ENCODE measurements at places on chromosomes 7 and 10.

- no peak for DNase-seq
Measured at GRCh38 chr10:25564351-25564750, 369.7 kb upstream of the MYO3A start.

DNA sequence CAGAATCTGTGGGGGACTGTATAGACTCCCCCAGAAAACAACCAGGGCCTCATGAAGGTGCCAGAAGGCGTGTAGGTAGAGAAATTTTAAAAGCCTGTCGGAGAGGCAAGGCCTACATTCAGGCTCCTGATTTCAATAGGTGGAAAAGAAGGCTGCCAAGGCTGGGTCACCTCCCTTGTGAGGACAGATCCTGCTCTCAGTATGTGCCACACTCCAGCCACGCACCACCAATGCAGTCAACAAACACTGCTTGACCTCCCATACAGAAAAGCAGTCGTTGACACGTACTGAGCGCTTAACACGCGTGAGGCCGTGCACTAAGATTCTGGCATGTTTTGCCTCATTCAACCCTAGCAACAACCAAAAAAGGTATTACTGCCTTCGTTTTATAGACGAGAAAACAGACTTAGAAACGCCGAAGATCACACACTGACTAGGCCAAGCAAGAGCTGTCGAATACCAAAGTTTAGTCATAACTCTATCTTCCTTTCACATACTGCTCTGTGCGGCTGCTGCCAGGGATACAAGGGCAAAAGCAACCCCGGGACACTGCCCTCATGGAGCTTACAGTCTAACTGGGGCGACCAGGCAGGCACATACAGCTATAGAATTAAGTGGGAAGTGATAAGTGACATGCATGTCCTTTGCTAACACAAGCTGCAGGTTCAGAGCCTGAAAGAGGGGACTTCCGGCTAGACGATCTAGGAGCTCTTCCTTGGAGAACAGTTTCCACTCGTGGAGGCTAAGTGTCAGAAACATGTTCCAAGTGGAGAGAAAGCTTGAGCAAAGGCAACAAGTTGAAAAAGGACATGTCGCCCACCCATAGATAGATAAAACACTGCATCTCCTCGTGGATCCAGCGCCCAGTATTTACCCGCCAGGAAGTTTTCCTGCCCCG lies 797 bp upstream of the NKX2-3 start:
- no peak for DNase-seq

DNA sequence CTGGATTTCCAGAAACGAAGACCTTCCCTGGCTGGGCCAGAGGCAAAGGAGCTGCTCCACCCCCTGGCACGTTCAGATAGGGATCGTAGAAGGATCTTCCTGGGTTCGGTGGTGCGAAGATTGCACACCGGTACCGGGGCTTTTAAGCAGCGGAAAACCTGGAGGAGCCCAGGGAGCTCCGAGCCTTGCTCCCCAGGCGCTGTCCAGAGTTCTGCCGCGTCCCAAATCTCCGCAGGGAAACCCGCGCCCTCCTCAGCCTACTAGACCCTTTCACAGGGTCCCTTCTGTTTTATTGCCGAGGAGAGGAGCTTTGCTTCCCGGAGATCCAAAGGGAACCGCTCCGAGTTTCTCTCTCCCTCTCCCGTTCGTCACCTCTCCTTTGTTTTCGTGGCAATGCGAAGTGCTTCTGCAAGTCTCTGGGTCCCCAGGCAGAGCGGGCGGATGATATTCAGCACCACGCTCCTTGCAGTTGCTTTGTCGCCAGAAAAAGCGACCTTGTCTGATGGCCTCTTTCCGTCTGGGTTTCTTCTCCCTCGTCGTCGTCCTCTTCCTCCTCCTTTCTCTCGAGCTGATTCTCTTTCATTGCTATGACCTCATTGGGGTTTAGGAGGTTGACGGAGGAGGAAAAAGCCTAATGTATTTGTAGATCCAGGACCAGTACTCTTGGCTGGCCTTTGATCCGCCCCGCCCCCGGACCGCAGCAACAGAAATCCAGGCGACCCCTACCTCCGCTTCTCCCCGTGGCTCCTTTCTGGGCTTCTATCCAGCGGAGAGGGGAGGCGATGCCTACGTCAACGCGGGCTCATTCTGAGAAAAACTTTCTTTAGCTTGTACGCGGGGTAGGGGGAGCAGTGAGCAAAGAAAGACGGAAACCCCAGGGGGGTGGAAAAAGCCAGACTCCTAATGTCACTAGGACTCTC lies at the start of gene TMEM196:
TSS of gene TMEM196 (minus strand) at position 777 of the 920 bp plus-strand sequence. CDS start 921 bp downstream, outside the sequence.
- DNase-seq, result no peak

DNA sequence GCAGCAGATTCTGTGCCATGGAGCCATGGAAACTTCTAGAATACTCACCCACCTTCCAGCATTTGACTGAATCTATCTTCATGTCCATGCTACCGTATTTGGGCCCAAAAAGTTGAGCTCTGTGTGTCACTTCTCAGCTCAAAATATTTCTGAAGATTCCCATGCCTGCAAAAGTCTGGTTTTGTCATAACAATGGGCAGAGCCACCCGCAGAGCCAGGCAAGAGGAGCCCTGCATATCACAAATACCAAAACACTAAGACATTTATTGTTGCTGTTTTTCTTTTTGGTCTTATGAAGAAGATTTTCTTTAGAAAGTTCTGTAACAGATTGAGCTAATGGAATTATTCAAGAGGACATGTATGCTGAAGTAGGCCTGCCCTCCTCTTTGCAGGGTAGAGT lies 68.1 kb downstream of the PRTFDC1 start:
- no peak for DNase-seq

DNA sequence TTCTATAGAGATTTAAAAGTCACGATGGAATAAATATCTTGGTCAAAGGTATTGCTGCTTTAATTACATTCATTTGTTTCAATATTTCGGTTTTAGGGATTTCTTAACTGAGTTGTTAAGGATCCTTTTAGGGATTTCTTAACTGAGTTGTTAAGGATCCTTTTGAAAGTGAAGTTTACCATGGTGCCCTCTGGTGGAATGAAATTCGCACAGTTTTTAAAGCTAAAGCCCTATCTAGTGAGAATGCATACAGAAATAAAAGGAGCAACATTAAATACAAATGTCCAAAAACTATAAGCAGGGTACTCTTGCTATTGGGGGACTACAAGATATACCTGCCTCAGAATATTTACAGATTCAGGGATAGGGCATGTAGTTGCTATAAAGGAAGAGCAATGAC lies 193.7 kb downstream of the RNLS start:
- no peak for DNase-seq

GRCh38 chr7:100049441-100050291 lies at the start of gene ZSCAN21:
TSS of gene ZSCAN21 (plus strand) at chr7:100049774. CDS start at chr7:100057007, 7,233 bp downstream.
- peak; percentile 93 for DNase-seq

GRCh38 chr7:41275255-41275654 lies 427.6 kb downstream of the INHBA start:
- DNase-seq, result no peak

DNA sequence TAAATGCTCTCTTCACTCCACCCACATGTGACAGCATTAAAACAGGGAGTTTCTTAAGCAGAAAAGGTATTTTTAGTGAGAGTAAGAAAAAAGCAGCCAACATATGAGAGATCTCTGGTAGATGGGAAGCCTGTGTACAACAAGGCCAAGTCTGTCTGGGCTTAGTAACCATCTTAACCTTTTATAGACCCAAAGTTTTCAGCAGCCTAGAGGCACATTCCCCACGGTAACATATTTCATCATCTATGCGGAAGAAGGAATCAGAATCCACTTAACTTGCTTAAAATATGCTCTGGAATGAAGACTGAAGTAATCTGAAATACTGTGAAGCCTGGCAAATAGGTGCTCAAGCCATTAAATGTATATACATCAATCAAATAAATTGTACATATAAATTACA lies 127.8 kb downstream of the RAPGEF5 start:
- DNase-seq, result no peak

DNA sequence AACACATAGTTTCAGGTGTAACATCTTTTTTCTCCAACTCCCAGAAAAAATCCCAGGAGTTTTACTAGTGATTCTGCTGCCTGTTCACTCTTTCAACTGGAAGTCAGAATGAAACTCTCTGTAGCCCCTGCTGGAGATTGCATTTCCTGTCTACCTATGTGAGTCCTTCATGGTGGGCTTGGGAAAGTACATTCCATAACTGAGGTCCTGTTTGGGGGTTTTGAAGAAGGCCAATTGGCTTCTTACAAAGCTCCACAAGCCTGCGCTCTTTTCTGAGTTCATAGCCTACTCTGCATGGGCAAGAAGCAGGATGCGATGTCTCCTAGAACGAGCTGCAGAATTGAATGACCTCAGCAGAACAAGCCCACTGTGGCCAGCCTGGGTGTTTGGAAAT lies 86.7 kb downstream of the LYZL2 start:
- DNase-seq, result no peak

- DNase-seq, result no peak
Measured at GRCh38 chr7:132779164-132779563, 202.9 kb upstream of the PLXNA4 start.

- no peak for DNase-seq
Measured at GRCh38 chr7:101848208-101848951, 31.0 kb downstream of the CUX1 start.

GRCh38 chr7:115306586-115306985 lies 384.7 kb downstream of the MDFIC start:
- DNase-seq, result no peak

DNA sequence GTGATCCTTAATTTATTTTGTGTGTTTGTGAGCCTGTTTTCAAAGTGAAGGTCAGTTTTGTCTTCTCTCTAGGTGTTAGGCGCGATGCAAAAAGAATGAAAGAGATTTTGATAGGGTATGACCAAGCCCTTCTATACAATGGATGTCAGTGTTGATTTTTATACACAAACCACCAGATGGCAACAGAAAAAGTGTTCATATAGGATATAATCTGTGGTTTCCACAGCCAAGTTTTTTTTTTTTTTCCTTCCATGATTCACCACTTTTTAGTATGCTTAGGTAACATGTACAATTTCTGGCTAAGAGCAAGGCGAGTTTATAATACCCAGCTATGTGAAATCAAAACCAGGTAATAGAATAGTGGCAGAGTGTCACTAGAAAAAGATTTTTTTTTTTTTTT lies 8.1 kb downstream of the SDK1 start:
- DNase-seq, result no peak

- no peak for DNase-seq
Measured at GRCh38 chr7:94941844-94942632, 34.6 kb downstream of the PPP1R9A start.

DNA sequence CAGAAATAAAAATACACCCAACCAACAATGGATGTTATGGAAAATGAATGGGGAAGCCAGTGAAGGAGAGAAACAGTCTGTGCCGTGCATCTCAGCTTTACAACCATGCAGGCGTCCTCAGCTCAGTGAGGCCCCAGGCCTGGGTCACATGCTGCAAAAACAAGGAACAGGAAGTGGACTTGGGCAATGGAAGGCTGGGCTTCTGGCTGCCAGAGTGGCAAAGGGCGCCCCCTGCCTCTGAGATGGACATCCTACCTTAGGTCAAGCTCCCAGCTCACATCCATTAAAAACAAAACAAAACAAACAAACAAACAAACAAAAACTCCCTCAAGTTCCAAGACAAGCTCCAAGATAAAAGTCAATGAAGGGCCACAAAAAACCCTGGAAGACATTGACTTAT lies 54.7 kb upstream of the AFAP1L2 start:
- no peak for DNase-seq

DNA sequence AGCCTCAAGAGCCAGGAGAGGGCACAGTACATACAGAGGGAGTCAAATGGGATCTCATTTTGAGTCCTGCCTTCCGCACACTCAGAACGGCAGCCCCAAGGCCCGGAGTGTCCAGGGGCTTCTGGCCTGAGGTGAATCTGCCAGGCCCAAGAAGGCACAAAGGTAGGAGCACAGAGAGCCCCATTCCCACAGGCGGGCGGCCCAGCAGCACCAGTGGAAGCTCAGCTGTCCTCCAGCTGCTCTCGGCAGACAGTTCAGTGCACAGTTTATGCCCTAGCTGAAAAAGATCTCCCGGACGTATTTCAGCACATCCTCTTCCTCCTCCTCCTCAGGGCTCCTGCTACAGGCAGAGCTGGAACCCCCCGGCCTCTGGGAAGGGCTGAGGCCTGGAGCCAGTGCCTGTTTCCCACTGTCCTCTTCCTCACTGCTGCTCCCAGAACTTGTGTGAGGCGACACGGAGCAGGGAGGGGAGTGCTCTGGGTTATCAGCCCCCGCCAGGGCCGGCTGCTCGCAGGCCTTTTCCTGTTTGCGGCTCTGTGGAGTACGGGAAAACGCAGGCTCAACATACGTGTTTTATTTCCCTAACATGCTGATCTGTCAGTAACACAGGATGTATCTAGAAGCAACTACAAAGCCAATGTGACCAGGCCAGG lies 4.0 kb downstream of the CYREN start:
- DNase-seq, result no peak

GRCh38 chr10:117366741-117367140 lies 8.5 kb downstream of the PDZD8 start:
- DNase-seq, result no peak

DNA sequence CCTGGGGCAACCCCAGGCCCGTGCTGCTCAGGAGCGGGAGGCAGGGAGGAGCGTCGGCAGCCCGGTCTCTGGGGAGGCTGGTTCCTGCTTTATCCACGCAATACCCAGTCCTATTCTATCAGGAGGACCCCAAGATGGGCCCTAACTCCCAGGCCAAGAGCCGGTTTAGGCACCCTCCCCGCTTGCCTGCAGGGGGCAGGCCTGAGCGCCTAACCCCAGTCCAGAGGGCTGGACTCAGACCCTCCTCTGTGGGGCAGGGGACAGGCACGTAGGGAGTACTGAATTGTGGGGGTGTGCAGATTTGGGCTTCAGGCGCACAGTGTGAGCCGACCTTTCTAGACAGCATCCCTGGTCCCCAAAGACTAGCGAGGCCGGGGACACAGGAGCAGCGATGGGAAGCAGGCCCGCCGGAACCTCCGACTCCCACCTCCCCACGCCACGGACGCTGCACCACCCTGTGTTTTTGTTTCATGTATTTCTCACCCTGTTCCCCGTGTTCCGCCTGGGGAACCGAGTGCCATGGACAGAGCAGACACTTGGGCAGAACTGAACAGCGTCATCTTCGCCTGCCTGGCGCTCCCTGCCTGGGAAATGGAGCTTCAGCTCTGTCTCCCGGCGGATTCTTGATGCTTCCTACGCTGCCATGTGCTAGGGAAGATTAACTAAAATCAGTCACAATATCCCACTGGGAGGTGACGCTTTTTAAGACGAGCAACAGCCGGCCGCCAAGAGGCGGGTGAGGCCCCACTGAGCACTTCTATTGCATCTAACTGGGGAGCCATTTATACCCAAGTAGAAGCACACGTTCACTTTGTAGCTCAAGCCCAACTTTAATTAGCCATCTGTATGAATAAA lies 5.3 kb downstream of the NUDT1 start:
- DNase-seq, result no peak

- DNase-seq, result peak; percentile 59
Measured at GRCh38 chr7:130150587-130150986, 54.6 kb downstream of the TMEM209 start.

- peak; percentile 63 for DNase-seq
Measured at GRCh38 chr10:47443145-47443544, 40.8 kb downstream of the ANXA8 start.

DNA sequence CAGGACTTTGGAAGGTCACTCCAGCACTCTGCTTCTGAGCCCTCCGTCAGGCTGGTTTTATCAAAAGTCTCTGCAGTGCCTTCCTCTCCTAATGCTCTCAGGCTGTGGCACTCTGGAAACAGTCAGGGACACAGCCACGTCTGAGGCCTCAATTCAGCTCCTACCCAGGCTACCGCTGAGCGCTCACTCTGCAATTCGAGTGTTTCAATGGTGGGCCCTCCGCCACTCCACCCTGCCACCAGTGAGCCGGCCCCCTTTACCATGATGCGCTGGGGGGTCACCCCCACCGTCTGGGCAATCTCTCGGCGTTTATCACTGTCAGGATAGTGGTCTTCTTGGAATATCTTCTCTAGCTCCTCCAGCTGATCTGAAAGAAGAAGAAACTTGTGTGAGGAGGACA lies 3.5 kb downstream of the NOBOX start:
- DNase-seq, result peak; percentile 76

- no peak for DNase-seq
Measured at GRCh38 chr7:23334482-23335056, 35.4 kb downstream of the MALSU1 start.

Data from osteocyte (in vitro differentiated cells).